ENCODE measurements at places on chromosomes 4 and X.

DNA sequence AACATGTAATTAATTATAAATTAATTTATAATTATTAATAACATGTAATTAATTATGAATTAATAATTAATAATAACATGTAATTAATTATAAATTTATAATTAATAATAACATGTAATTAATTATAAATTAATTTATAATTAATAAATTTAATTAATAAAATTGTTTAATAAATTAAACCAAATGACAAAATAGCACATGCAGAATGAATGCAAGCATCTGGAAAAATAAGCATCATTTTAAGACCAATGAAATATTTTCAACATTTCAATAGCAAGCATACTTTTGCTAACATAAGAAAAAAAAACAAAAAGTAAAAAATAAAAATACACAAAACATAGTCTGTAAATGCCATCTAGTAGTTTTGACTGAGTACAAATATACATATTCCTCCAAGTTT is 21.8 kb downstream of the GYPE start:
- DNase-seq: no peak

- DNase-seq: no peak
Measured at GRCh38 chrX:16992951-16993350, 46.5 kb downstream of the REPS2 start.

DNA sequence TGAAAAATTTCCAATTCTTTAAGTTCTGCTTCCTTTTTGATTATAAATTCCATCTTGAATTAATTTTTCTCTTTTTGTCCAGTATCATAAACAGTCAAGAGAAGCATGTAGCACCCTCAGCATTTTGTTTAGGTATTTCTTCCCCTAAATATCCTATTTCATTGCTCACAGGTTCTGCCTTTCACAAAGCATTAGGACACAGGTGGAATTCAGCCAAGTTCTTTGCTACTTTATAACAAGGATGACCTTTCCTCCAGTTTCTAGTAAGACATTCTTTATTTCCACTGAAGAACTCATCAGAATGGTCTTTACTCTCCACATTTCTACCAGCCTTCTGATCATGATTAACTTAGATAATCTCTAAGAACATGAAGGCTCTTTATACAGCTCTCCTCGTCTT is 7.4 kb downstream of the SLC9B1 start:
- no peak for DNase-seq

GRCh38 chrX:142312591-142312990 is 107.5 kb upstream of the MAGEC2 start:
- no peak for DNase-seq

- DNase-seq: no peak
Measured at GRCh38 chr4:38223306-38223705, 263.1 kb downstream of the PTTG2 start.

DNA sequence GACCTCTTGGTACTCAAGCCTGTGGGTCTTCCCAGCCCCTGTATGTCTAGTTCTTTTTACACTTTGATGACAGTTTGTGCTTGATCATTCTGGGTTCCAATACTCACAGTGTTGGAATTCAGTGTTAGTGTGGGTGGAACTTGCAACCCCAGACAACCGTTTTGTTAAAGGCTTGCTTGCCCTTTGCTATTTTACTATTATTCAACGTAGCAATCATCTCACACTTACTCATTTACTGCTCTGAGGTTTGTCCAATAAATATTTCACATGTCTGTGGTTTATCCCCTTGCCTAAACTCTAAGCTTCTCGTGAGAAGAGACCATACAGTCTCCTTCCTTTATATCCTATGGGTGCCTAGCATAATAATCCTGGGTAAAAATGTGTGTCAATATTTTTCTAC is 15.3 kb downstream of the CCNG2 start:
- no peak for DNase-seq

GRCh38 chr4:76301068-76301774 is 5.3 kb upstream of the STBD1 start:
- DNase-seq: peak; percentile 90

DNA sequence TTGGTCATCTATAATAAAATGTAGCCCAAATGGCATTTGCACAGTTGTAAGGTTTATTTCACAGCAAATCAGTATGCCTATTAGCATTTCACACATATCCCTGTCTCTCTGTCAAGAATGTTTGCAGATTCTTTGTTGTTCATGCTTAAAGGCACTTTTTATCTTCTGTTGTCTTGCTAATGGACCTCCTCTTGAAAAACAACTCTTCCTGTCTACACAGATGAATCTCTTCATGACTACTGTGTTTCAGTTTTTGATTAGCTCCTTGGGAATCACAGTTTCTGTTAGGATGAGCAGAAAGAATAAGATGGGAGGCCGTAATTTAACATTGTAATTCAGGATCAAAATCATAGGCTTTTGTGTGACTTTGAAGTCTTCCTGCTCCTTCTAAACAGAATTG is 35.5 kb upstream of the SLC4A4 start:
- DNase-seq: no peak

DNA sequence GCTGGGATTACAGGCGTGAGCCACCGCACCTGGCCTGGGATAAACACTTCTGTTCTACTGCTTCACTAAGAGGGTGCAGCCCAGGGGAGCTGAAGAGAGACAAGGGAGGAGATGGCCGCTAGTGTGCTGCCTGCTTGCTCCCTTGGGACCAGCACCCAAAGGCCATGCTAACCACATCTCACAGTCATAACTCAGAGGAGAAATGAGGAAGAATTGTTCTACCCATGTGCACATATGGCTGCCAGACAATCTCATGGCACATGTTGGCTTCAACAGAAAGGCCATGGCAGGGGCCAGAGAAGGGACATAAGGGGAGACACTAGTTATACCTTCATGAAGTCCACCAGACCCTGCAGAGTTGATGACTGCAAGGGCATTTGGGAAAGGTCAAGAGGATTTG is 22.4 kb downstream of the CLDN22 start:
- no peak for DNase-seq

DNA sequence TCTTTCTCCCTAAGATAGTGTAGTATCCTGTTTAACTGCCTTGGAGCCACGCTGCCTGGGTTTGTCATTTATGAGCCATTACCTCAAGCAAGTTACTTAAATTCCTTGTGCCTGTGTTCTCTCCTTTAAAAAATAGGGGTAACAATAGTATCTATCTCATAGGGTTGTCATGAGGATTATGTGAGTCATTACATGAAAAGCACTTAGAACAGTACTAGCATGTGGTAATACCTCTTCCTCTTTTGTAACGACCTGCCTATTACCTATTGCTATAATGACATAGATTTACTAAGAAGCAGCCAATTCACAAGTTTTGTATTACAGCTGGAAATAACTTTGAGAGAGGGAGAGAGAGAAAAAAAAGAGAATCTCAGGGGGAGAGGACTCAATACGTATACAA is 834.7 kb downstream of the RAPGEF2 start:
- DNase-seq: peak; percentile 16

GRCh38 chr4:141635736-141636081 is 674 bp upstream of the IL15 start:
- DNase-seq: no peak

- DNase-seq: no peak
Measured at GRCh38 chrX:72367516-72367915, 61.8 kb upstream of the CITED1 start.

GRCh38 chr4:95625020-95625419 is 76.2 kb upstream of the UNC5C start:
- no peak for DNase-seq

GRCh38 chr4:105588252-105588651 is 35.8 kb downstream of the ARHGEF38 start:
- DNase-seq: peak; percentile 3

DNA sequence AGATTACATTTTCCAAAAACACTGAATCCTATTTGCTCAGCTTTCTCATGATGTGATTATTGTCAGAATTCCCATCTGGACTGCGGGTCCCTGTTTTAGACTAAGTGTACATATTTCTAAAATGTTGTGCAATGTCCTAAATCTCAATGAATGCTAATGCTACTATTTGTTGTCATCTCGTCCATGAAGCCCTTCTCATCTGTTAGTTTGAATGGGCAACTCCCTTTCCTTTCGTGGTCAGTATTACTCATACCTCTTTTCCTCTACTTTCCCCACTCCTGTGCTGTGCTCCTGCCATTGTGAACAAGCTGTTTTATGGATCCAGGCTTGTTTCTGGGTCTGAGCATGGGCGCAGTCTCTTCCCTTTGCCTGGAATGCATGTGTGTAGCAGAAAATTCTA is 91.0 kb downstream of the MID1 start:
- DNase-seq: no peak

- DNase-seq: no peak
Measured at GRCh38 chrX:71989768-71990426, 79.3 kb downstream of the NHSL2 start.

GRCh38 chr4:185723631-185724260 is 88.2 kb downstream of the SORBS2 start:
- DNase-seq: no peak

- no peak for DNase-seq
Measured at GRCh38 chr4:159837071-159837470, 734.2 kb downstream of the RAPGEF2 start.

DNA sequence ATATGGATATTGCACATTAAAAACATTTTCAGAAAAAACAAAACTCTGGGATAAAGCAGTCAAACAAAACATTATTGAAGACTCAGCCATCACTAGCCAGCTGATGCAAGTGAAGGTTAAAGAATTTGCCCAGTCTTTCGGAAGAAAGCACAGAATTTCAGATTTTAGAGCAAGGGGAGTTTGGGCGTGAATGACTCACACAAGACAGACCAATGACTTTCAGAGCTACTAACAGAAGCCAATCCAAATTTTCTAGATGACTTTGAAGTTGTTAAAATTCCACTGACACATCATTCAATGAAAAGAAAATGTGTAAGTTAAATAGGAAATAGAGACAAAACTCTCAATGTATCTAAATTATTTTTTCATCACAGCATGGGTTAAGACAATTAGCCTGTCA is 4.0 kb downstream of the MRFAP1L1 start:
- DNase-seq: peak; percentile 37
